ENCODE measurements at places on chromosomes 1 and 21. TPM values are rescaled to one million over a fixed set of nuclear protein-coding genes. Genes with fewer than 3 reads are reported as not detected.

DNA sequence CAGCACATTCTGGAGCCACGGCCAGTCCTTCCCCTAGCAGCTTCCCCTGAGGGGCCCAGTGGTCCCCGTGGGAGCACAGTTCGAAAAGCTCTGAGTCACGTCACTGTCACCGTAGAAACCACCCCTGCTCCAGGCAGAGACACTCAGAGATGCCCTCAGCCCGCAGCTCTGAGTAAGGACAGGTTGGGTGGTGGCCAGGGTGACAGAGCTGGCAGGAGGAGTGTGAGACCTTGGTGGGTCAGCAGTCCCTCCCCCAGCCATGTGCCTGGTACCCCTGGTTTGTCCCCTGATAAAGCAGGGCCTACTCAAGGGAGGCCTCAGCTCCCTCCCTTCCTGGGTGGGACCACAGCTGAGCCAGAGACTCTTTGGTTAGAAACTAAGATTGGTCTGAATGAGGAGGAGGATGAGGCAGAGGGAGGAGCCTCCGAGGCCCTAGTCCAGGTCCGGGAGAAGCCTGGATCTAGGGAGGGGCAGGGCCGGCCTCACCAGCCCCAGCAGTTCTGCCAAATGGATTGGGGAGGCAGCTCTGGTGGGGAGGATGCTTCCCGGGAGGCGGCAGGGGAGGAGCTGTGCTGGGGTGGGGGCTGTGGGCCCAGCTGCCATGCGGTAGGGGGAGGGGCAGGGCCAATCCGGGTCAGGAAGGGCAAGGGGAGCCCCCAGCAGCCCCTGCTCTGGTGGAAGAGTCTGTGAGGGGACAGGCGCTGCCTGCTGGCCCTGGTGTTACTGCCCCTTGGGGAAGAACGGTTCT lies 55.2 kb downstream of the SLC9A1 start:
- H3K27me3 ChIP-seq, result no peaks in the 10 kb centered on the region
- peak overlapping the region; percentile 8 for H3K4me3 ChIP-seq
- peak overlapping the region; percentile 73 for H3K27ac ChIP-seq
- H3K4me1 ChIP-seq, result peaks cover 15% of the 10 kb centered on the region

IGFN1 gene
- not detected for total RNA-seq

- no peaks in the 10 kb centered on the region for H3K27me3 ChIP-seq
- DNase-seq, result no peak
Observed at GRCh38 chr21:33345751-33346238, 21.0 kb downstream of the IFNAR1 start.

GRCh38 chr1:55211863-55212262 lies 3.3 kb downstream of the USP24 start:
- H3K27ac ChIP-seq, result peak overlapping the region; percentile 80
- no peaks in the 10 kb centered on the region for H3K27me3 ChIP-seq
- peaks cover 9% of the 10 kb centered on the region for H3K36me3 ChIP-seq
- no peak for DNase-seq
- peaks cover 55% of the 10 kb centered on the region for H3K4me1 ChIP-seq
